ENCODE measurements at places on chromosomes 2 and 18. TPM values are rescaled to one million over a fixed set of nuclear protein-coding genes. Genes with fewer than 3 reads are reported as not detected.

- DNase-seq, result no peak
These were observed 204.1 kb upstream of the HAAO start for GRCh38 chr2:42996528-42996927.

GRCh38 chr2:10700078-10700803 is 10.5 kb upstream of the NOL10 start:
- peak; percentile 48 for DNase-seq

- peak; percentile 37 for DNase-seq
These were observed 332.1 kb downstream of the AGPS start for GRCh38 chr2:177724398-177725287.

- no peak for DNase-seq
These were observed 55.8 kb downstream of the MYOM1 start for GRCh38 chr18:3163968-3164367.

GRCh38 chr18:33020877-33021276 is 248.1 kb upstream of the KLHL14 start:
- DNase-seq, result no peak

DNA sequence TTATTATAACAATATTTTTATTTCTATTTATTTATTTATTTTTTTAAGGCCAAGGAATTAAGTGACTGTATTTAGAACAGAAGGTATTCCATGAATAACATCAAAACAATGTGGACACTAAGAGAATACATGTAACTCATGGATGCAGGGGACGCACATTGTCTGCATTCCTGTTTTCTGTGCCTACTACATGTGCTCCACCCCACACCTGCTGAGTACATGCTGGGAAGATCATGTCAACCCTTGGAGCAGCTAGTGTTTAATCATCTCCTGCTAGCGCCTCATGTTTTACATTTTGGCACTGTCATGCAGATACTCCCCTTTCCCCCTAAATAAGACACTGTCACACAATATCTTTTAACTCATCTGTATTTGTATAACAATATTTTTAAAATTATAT is 29.3 kb downstream of the DPYSL5 start:
- no peak for DNase-seq

GRCh38 chr2:20596973-20597859 is 53.7 kb downstream of the HS1BP3 start:
- no peak for DNase-seq

DNA sequence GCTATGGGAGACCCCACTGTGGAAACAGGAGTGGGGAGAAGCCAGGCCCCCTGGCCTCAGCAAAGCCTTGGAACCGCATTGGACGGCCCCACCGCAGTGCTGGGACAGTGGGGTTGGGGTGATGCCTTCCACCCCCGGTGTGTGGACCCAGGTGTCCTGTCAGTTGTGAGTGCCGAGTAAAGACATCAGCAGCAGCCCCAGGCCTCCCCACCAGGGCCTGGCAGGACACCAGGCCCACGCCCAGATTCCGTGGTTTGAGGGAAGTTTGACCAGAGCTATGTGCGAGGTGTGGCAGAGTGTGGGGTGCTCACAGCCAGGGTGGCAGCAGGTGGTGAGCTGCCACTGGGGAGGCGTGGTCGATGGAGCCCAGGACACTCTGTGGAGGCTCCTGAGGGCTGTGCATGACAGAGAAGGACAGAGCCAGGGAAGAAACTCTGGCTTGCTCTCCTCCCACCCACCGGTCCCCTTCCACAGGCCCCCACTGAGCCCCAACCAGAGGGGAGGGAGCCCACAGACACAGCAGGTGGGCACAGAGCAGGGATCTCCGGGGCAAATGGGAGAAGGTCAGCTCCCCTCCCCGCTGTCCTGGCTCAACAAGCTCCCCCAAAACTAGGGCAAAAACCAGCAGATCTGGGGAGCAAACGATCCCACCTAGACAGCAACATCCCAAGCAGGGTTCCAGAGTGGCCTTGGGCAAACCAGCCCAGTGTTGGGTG is 69.1 kb downstream of the TWIST2 start:
- peak; percentile 41 for DNase-seq

GRCh38 chr2:18639756-18640453 is 50.5 kb upstream of the NT5C1B start:
- DNase-seq, result no peak

DNA sequence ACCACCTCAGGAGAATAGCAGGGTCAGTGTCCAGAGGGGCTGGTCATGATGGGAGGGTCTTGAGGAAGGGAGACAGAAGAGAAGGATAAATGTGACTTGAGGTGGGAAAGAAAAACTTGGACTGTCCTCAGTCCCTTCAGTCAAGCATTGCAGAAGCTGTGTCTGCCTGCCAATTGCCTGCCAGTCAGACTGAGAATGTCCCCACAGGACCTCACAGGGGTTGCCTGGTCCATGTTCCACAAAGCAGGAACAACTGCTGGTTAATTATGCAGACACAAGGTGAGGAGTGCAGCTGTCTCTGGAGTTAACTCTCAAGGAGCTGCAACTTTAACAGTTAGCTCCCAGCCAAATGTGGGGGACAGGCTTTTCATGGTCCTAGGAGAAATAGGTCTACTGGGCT is 75.7 kb downstream of the TRIM43 start:
- no peak for DNase-seq

GRCh38 chr18:49013961-49014604 is 63.3 kb upstream of the SMAD7 start:
- DNase-seq, result no peak

DNA sequence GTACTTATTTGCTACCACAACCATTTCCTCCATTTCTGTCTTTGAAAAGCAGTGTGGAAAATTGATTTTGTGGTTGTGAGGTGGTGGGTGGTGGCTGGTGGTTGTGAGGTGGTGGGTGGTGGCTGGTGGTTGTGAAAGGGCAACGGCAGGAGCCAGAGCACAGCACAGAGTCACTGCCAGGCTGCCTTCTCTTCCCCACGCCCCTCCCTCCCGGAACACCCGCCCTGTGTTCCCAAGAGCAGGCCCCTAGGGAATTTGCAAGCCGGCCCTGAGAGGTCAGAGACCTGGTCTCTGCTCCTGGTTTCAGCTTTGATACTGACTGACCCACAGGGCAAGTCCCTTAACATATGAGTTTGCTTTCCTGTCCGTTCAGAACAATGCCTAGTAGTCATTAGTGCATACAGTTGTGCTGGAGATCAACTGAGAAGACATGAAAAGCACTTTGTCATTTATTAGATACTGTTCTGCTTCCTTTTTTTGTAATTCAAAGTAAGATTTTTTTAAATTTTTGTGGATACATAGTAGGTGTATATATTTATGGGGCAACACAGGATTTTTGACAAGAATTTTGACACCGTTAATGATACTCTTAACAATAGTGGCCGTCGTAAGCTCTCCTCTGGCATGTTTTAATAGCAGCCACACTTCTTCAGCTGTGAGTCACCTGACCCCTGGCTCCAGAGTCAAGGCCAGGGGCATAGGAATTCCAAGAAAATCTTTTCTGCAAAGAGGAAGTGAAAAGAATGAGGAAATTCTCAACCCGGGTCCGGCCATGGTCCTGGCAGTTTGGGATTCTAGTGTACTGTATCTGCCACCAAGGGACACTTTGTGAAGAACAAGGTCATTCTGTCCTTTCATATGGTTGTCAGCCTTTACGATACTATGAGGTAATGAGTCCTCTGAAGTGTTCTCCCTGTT is 53.2 kb downstream of the ITGA6 start:
- DNase-seq, result peak; percentile 26

DNA sequence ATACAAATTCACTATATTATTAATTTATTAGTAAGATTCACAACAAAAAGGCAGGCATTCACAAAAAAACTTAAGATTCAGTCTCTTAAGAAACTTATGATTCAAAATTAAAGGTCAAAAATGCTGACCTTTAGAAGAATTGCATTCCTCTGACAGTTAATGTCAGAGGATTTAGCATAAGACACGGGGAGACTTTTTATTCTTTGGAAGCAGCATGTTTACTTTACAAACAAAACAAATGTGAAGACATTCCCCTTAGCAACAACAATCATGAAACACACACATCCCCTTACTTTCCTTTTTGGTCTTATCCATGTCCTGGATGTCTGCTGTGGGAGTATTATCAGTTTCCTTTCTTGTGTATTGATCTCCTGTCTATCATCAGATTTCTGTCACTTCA is 117.1 kb downstream of the RAD51AP2 start:
- DNase-seq, result no peak

DNA sequence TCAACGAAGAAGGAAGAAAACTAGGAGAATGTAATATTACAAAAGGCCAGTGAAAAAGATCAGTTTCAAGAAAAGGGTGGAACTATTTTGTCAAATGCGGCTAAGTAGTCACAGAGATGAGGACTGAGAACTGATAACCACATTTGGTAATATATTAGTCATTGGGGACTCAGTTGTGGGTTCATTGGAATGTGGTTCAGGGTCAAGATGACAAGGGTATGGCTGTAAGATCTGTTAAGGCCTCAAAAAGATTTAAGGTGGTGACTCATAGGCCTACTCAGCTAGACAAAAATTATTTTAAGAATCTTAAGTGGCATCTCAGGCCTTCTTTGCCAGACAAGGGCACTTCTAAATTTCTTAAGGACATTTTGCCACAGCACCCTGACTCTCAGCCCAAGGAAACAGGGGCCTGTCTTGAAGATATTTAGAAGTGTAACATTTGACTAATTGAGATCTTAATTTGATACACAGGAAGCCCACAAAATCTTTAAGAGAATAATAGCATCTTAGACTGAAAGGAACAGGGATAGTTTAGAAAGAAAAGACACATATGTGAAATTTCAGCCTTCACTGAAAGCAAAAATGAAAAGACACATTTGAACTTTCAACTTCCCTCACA is 81.3 kb downstream of the STRADB start:
- DNase-seq, result peak; percentile 96

DNA sequence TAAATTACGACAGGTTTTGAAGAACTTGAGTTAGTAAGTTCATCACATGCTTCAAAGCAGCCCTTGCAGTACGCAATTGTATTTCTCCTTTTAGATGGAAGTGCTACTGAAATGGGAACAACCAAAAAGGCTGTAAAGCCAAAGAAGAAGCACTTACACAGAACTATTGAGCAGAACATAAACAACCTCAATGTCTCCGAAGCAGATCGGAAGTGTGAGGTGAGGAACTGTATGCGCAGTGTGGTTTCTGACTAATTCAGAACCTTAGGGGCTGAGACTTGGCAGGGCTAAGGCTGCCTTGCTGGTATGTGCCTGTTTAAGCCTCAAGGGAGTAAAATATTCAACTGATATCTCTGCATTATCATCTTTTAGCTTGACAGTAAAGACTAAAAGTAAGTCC is 8.4 kb downstream of the NCAPH start:
- no peak for DNase-seq

- DNase-seq, result no peak
These were observed 96.9 kb downstream of the ARMC9 start for GRCh38 chr2:231295363-231295655.

GRCh38 chr2:239715202-239715601 is 309.9 kb downstream of the NDUFA10 start:
- no peak for DNase-seq

DNA sequence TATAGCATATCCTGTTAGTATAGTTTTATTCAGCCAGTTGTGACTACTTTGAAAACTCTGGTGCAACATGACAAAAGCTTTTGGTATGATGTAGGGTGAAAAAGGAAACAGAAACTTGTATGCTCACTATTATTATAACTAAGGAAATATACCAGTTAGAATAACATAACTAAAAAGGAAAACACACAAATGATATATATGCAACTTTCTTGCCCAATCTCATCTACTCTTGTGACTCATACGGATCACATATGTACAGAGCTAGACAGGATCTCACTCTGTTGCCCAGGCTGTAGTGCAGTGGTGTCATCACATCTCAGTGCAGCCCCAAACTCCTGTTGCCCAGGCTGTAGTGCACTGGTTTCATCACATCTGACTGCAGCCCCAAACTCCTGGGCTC is 12.4 kb upstream of the TLK1 start:
- no peak for DNase-seq

DNA sequence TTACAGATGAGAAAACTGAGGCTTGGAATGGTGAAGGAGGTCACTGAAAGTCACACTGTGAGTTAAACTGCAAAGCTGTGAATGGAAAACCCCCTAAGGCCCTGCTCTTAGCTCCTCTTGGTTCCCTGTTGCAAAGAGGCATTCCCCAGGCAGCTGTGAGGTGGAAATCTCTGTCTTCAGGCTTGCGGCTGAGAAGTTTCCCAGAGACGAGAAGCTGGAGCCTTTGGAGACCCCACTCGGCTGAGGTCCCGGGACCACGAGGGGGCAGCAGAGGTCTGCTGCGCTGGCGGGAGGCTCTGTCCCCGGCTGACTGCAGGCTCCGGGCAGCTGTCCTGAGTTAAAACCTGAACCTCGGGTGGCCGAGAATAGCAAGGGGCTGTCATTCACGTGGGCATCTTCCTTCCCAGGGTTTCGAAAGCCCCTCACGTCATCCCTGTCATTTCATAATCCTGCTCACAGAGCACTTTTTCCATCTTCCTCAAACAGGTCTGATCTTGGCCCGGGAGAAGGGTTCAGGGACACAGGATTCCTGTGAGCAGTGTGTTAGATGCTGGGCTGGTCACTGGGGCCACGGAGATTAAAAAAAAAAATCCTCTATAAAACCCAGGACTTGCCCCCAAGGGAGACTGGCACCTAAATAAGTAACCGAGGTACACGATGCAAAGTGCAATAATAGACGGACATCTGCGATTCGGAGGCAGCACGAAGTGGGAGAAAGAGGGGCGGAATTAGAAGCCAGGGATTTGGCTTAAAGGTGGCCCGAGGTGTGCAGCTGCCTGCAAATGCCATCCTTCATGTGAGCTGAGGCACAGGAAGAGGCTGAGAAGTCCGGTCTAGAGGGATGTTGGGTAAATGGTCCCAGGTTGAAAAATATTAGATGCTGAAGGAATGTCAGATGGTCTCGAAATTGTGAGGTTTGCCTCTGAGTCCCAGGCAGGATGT is 24.6 kb upstream of the ATOH8 start:
- peak; percentile 66 for DNase-seq

DNA sequence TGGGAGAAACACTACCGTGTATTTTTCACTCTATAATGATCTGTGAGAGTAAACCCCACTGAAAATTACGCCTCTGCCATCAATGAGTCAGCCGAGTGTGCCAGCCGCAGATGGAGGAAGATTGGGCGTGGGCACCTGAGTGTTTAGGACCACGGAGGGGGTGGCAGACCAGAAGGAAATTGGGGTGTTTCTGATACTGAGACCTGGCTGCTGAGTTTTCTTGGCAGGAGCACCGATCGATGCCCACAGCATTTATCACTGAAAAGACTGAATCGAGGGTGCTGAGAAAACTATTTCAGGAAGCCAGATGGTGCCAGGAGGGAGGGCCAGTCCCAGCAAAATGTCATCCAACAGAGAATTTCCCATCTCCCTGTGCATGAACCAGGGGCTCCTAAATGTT is 91.9 kb upstream of the TPO start:
- DNase-seq, result no peak

ITPRIPL1 gene
- total RNA-seq, result 0.90 TPM

TTR gene
- not detected for total RNA-seq

STK11IP gene
- total RNA-seq, result 19.5 TPM

LMAN1 gene
- total RNA-seq, result 117 TPM

NCKAP5 gene
- total RNA-seq, result 0.24 TPM

ZFAND2B gene
- 35.2 TPM for total RNA-seq

SCN9A gene
- 54.8 TPM for total RNA-seq

PNO1 gene
- 26.0 TPM for total RNA-seq

TTN gene
- total RNA-seq, result 0.09 TPM

AGBL5 gene
- total RNA-seq, result 24.5 TPM

FABP1 gene
- not detected for total RNA-seq

Data from HFFc6 (cell line).